Activated CD4-positive, alpha-beta T cell treated with anti-CD3 and anti-CD28 coated beads for 24 hours (primary cell): ENCODE measurements at places on chromosomes 6 and 20.

GRCh38 chr6:97077380-97077779, 152.9 kb downstream of the KLHL32 start:
- DNase-seq: no peak

- DNase-seq: no peak
These were observed 281.2 kb upstream of the SGK1 start for GRCh38 chr6:134599079-134599478.

- DNase-seq: no peak
These were observed 438.7 kb downstream of the BCKDHB start for GRCh38 chr6:80544976-80545722.

DNA sequence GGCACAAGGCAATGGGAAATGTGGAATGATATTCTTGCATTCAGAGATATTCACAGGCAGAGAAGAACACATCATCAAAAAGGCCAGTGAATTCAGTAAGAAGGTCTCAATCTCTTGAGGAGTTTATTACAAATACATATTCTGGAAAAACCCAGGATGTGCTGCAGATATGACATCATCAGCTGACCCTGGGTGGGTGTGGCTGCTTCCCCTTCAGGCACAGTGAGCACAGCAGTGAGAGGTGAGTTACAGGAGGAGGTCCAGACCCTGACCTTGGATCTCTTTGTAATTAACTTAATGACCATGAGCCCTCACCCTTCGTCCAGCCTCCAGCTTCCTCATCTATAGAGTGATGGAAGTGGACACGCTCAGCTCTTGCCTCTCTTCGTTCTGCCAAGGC, 147.5 kb upstream of the SYNDIG1 start:
- no peak for DNase-seq

DNA sequence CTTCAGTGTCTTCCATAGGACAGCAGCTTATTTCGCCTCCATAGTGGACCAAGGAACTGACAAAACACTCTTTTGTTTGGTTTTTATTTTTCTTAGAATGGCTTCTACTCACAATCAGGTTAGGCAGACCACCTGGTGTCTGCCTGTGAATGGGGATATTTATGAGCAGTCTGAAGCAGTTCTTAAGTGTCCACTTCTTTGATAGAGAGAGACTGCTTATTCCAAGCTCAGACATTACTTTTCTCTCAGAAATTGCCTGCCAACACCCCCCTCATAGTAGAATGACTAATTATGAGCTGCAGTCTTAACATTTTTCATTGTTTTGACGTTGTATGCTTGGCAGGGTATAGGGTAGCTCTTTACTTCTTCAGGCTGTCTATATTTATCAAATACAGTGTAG, 174.7 kb downstream of the ZFAND3 start:
- DNase-seq: no peak

GRCh38 chr6:128857806-128858205, 25.1 kb upstream of the LAMA2 start:
- no peak for DNase-seq

DNA sequence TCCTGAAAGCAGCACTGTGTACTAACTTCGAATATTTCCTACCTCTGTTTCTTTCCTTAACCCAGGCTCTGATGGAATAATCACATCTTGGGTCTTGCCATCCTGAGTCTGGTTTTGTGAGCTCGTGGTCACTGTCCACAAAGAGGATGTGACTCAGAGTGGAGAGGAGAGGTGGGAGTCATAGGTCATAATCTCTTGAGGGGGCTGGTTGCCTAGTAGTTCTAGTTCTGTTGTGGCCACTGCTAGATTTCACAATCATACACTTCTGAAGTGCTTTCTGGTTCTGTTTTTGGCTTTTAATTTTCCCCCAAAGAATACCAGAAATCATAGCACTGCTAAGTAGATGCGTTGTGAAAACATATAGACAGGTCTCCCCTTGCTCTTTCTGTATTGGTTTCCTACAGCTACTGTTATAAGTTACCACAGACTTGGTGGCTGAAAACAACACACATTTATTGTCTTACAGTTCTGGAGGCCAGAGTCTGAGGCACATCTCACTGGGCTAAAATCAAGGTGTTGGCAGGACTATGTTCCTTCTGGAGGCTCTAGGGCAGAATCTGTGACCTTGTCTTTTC, 102.8 kb downstream of the NRSN1 start:
- DNase-seq: no peak

- no peak for DNase-seq
These were observed 25.3 kb upstream of the KIAA1586 start for GRCh38 chr6:57021086-57021720.

GRCh38 chr6:82144852-82145340, 102.6 kb downstream of the IBTK start:
- DNase-seq: no peak

DNA sequence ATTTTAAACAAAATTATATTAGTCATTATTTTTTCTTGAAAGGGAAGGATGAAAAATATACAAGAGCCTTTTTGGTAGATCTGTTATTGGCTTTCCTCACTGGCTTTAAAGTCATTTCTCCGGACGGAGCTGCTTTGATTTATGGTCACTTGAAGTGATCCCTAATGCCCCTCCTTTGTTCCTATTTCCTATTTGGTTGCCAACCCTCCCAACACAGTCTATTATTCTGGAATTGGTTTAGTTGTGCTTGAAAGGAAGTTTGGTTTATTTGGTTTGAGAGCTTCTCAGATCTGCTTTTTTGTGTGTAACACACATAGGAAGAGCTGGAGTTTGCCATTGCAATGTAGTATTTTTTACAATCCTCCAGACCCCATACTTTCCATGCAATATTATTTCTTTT, 347.9 kb downstream of the RFPL4B start:
- no peak for DNase-seq

- DNase-seq: no peak
These were observed 67.5 kb upstream of the THEMIS start for GRCh38 chr6:127968394-127968793.

- DNase-seq: no peak
These were observed 109.1 kb downstream of the MAN1A1 start for GRCh38 chr6:119240257-119241110.

GRCh38 chr20:38812709-38813573, 7.4 kb downstream of the PPP1R16B start:
- DNase-seq: no peak

DNA sequence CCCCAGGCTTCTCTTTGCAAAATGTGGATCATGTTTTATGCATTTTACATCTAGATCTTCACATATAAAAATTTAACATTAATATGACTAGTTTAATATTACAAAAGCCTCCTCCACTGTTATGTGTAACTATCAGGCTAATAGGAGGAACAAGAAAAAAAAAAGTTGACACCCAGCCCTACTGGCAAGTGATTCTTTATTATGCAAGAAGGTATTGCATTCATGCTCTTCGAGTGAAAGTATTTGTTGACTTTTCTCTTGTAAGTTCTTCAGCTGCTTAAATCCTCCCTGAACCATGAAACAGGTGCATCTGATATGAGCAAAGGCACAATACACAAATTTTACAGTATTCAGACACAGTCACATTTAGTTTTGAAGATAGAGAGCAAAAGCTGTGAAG, 716 bp upstream of the HLA-DQB2 start:
- no peak for DNase-seq

- DNase-seq: no peak
These were observed 17.2 kb downstream of the C6orf132 start for GRCh38 chr6:42125231-42125630.

- DNase-seq: no peak
These were observed 171.5 kb downstream of the CARMIL1 start for GRCh38 chr6:25450469-25451198.

- DNase-seq: peak; percentile 76
These were observed 1.6 kb upstream of the KIF16B start for GRCh38 chr20:16574656-16575355.

GRCh38 chr20:34578521-34578920, 20.0 kb downstream of the MAP1LC3A start:
- DNase-seq: no peak

DNA sequence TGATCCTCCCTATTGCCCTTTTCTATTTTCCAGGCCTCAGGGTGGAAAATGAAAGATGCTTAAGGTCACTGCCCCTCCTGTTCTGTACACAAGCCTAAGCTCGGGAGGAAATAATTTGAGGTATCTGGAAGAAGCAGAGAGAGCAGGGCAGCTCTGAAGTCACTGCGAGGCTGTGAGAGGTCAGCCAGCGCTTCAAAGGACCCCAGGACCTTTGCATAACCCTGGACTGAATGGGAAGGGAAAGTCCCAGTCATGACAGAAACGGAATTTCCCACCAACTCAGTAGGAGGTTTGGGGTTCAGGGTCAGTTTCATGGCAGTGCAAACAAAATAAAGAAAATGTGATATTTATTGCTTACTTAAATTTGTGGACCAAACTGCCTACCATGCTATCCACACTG, 58.1 kb downstream of the LRFN2 start:
- no peak for DNase-seq

DNA sequence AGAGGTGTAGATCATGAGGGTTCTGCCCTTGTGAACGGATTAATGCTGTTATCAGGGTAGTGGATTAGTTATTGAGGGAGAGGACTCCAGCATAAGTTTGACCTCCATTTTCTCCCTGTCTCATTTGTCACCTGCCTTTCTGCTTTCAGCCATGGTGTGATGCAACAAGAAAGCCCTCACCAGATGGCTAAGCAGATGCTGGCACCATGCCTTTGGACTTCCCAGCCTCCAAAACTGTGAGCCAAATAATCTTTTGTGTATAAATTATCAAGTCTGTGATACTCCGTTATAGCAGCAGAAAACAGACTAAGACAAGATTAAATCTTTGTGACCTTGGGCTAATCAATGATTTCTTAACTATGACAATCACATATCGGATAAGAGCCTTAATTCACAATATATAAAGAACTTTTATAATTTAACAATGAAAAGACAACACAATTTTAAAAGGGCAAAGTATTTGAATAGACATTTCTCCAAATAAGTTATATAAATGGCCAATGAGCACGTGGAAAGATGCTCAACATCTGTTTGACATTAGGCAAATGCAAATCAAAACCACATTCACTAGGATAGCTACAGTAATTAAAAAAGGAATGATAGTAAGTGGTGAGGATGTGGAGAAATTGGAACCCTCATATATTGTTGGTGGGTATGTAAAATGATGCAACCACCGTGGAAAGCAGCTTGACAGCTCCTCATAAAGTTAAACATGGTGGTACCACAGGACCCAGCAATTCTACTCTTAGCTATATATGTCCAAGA, 45.3 kb upstream of the IFNGR1 start:
- DNase-seq: no peak

DNA sequence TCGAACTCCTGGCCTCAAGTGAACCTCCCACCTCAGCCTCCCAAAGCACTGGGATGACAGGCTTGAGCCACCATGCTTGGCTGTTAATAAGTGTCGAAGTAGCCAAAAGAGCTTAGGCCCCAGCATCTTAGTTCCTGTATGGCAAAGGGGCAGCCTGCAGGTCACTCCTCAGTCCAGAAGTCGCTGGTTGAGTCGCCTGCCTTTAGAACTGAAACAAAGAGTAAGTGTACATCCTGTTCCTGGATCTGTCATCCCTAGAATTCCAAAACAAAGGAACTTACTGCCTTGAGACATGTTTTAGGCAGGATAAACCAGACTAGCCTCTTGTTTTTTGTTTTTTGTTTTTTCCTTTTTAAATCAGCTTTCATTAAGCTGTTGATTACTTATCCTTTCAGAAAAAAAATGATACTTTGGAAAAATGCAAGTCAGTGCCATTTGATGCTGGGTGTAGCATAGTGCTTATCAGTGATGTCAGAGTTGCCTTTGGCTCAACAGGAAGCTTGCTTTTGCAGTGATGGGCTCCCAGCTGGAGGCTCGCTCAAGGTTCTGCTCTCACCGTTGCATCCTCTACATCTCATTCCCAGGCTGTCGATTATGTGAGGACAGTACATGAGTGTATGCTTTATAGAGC, 9.0 kb downstream of the ACTR5 start:
- DNase-seq: no peak

DNA sequence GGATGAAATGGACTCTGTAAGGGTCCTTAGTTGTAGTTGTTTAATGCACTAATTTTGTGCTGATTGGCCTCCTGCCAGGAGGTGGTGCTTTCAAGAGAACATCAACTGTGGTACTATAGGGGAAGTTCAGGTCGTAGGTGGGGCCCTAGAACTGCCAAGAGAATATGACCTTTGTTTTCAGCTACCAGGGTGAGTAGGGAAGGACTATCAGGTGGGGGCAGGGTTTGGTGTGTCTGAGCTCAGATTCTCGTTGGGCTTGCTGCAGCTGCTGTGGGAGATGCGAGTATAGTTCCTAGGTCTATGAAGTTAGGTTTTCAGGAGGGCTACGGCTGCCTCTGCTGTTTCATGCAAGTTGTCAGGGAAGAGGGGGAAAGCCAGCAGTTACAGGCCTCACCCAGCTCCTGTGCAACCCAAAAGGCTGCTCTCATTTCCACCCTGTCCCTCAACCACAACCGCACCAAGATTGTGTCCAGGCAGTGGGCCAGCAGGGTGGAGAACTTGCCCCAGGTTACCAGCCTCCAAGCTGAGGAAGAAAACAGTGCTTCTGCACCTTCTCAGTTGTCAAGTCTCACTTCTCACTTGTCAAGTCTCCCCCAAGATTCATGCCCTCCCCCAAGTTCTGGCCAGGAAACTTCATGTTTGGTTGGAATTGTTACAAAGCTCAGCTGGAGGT, 626.5 kb upstream of the MAP3K7 start:
- DNase-seq: no peak

GRCh38 chr6:149863698-149864577, at the start of gene LRP11:
LRP11 (minus strand) TSS chr6:149864359; CDS start chr6:149864020, 339 bp downstream.
- peak; percentile 71 for DNase-seq

DNA sequence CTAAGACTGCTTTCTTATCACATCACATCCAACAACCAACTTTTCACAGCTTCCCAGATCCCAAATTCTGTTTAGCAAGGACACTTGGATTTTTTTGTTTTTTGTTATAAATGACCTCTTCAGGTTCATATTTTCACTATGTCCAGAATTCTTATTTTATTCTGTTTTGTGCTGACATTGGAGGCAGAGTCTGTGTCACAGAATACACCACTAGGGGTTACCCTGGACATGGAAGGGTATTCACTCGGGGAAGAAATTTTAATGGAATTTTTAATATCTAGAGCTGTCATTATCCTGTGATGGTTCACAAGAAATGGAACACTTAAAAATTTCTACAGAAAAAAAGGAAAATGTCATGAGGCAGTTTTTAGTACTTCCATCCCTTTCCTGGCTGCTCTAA, 12.0 kb upstream of the SLC2A12 start:
- DNase-seq: no peak

GRCh38 chr6:52167267-52167666, 18.9 kb upstream of the IL17A start:
- no peak for DNase-seq

GRCh38 chr20:38241201-38241600, 19.3 kb downstream of the KIAA1755 start:
- no peak for DNase-seq

GRCh38 chr6:35724059-35724458, 12.8 kb upstream of the ARMC12 start:
- no peak for DNase-seq

DNA sequence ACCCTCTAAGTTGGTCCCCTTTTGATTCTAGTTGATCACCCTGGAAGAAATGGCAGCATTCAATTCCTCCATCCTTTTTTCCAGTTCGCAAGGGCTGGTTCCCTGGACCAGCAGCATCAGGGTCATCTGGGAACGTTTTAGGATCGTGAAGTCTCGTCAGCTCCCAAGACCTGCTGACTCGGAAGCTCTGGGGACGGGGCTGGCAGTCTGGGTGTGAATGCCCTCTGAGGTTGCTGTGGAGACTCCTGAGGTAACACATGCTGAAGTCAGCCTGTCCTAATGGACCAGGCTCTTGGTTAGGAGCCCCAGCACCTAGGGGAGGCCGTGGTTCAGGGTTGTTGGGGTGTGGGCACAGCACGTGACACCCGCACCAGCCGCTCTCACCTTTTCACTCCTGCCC, 164.1 kb downstream of the SYNDIG1 start:
- DNase-seq: no peak
